ENCODE measurements at places on chromosomes 16 and 17.

DNA sequence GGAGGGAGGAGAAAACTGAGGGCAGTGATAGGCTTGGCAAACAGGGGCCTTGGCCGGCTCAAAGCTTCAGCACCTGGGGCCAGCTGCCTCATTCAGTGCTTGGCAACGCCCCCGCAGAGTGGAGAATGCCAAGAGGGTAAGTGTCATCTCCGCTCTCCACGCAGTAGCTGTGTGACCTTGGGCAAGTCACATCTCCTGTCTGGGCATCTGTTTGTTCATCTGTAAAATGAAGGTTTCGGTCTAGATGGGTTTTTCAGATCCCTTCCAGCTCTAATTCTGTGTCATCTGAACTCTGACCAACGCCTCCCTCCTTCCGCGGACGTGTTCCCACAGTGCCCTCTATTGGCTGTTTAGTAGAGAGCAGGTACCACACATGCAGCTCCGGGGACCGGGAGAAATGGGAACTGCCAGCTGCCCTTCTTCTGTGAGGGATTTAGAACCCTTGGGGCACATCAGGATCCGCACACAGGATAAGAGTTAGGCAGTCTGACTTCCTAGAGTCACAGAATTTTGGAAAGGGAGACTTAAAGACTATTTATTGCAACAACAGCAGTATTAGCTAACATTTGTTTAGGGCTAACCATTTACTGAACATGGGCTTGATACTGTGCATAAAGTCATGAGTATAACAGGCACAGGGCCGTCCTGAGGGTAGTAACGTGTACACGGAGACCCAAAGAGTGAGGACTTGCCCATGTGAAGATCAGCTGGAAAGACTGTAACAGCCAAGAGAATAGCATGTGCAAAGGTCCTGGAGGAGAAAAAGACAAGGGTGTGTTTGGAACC is 26.8 kb downstream of the GP2 start:
- no peak for DNase-seq

- DNase-seq = no peak
These were observed 78.6 kb downstream of the MYH13 start for GRCh38 chr17:10294180-10294579.

- no peak for DNase-seq
These were observed 2.6 kb upstream of the SLC38A8 start for GRCh38 chr16:84045001-84045817.

DNA sequence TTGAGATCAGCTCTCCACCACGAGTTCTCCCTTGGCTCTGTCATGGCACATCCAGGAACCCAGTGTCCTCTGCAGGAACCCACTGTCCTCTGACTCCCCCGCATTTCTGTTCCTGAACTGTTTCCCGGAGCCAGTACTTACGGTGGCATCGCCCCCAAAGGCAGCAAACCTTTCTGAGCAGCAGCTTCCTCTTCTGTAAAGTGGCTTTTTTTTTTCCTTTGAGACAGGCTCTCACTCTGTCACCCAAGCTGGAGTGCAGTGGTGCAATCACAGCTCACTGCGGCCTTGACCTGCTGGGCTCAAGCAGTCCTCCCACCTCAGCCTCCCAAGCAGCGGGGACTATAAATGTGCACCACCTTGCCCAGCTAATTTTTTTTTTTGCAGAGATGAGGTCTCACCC is 32.2 kb downstream of the NAGPA start:
- DNase-seq = no peak

DNA sequence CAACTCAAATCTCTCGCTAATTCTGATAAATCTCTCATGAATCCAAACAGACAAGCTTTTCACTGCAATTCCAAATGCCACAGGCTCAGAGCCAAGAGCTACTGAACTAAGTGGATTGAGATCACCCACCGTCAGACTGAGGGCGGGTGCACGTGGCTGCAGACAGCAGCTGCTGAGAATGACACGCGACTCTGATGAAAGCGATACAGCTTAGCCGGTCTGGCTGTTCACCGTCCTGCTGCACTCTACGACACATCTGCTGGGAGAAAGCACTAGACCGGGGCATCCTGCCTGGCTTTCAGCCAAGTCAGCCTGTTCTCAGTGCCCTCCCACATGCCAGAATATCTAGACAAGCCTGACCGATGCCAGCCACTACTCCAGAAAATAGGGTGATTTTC is 42.6 kb downstream of the KLHDC4 start:
- no peak for DNase-seq

- DNase-seq = no peak
These were observed 96.3 kb downstream of the CYLD start for GRCh38 chr16:50838165-50838564.

Measured in stimulated activated CD4-positive, alpha-beta T cell treated with anti-CD3 and anti-CD28 coated beads, TNF-alpha, amount 100 ng/mL, for 24 hours (primary cell).